ENCODE measurements at places on chromosomes 12 and 14.

GRCh38 chr14:61203081-61203753, 77.9 kb downstream of the TMEM30B start:
- no peak for DNase-seq

- no peak for DNase-seq
These were observed 263.1 kb upstream of the CRY1 start for GRCh38 chr12:107356266-107356936.

GRCh38 chr12:42056130-42056529, 88.5 kb downstream of the GXYLT1 start:
- DNase-seq: no peak

GRCh38 chr12:54425702-54426101, 6.6 kb upstream of the ITGA5 start:
- no peak for DNase-seq

DNA sequence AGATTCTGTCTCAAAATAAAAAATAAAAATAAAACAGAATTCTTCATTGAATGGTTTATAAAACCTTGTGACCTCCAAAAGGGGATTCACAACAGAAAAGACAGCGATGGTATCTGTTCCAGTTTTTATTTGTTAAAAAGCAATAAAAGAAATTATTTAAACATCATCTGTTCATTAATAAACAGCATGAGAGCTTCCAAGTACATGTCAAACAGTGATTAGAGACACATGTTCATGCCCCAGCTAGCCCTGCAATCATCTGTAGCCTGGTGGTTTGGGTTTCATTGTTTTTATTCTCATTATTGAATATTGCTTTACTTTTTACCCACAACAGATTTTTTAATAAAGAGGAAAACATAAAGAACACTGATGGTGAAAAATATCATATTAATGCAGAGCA, 173.3 kb downstream of the ANO2 start:
- no peak for DNase-seq

DNA sequence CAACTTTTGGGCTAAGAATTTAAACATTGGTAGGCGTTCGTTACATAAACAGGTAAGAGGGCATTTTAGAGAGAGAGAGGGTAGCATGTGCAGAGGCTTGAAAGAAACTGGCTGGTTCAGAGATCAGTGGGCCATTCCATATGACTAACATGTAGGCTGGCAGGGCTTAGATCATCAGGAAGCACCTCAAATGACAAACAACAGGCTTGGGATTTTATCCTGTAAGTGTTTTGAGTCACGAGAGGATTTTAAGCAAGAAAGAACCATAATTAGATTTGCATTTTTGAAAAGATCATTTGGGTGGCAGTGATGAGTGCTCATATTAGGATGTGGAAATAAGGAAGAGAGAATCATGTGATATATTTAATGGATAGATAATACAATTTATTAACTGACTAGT, 8.7 kb upstream of the PLEKHA5 start:
- DNase-seq: no peak

DNA sequence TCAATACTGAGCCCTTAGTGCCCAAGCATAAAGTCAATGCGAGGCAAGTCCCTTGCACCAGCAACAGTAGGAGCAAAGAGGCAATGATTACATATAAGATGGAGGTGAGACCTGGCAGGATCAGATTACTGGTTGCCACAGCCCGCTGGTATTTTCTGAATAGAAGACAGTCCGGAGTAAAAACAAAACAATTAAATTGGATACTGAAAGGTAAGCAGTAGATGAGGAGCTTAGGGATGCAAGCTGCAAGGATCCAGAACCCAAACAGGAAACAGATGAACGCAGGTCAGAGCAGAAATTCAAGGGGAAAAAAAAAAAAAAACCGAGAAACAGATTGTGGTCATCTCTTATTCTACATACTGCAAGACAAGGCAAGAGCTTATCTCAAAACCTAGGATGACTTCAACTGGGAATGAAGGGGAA, 119.6 kb downstream of the MED13L start:
- no peak for DNase-seq

- DNase-seq: no peak
These were observed 11.6 kb downstream of the ATP6V0A2 start for GRCh38 chr12:123723765-123724164.

- no peak for DNase-seq
These were observed 62.7 kb downstream of the PELI2 start for GRCh38 chr14:56180754-56181542.
